ENCODE measurements at places on chromosomes 3 and 15.

DNA sequence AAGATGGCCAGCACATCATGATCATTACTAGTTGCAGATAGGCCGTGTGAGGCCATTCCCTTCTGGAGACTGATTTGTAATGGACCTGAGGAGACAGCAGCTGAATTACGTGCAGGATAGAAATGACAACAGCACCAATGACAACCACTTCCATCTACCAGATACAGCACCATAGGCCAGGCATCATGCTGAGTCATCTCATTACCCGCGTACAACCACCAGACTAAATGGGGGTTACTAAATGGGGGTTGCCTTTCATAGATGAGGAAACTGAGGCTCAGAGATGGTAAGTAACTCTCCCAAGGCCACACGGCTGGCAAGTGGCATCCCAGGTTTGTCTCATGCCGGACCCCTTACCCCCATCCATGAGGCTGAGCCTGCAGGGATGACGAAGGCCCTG lies 32.8 kb upstream of the FAM107A start:
- DNase-seq, result no peak

- no peak for DNase-seq
Observed at GRCh38 chr3:139611528-139611927, 66.2 kb downstream of the NMNAT3 start.

- no peak for DNase-seq
Observed at GRCh38 chr3:71597286-71597685, 13.8 kb upstream of the FOXP1 start.

- DNase-seq, result no peak
Observed at GRCh38 chr15:68991723-68992122, 22.8 kb upstream of the NOX5 start.

Data from stimulated activated CD8-positive, alpha-beta memory T cell treated with anti-CD3 and anti-CD28 coated beads, Interleukin-7, amount 100 ng/mL, for 1 hour (primary cell).